ENCODE measurements at places on chromosomes 2 and 18.

DNA sequence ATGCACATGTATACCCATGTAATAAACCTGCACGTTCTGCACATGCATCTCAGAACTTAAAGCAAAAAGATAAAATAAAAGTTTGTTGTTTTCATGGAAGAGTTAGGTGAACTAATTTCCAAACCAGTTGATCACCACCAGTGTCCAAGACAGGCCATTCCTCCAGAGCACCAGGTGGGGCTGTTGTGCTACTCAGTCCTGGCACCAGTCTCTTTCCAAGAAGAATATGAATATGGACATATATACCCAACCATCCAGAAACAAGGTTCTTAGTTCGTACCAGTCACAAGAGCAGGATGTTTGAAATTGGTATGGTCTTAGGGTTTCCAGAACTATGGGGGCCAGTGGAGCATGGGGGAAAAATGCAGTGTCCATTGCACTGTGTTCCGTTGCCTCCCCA, 17.2 kb upstream of the TNP1 start:
- DNase-seq = no peak

GRCh38 chr2:229416116-229416694, 145.1 kb upstream of the PID1 start:
- DNase-seq = no peak

DNA sequence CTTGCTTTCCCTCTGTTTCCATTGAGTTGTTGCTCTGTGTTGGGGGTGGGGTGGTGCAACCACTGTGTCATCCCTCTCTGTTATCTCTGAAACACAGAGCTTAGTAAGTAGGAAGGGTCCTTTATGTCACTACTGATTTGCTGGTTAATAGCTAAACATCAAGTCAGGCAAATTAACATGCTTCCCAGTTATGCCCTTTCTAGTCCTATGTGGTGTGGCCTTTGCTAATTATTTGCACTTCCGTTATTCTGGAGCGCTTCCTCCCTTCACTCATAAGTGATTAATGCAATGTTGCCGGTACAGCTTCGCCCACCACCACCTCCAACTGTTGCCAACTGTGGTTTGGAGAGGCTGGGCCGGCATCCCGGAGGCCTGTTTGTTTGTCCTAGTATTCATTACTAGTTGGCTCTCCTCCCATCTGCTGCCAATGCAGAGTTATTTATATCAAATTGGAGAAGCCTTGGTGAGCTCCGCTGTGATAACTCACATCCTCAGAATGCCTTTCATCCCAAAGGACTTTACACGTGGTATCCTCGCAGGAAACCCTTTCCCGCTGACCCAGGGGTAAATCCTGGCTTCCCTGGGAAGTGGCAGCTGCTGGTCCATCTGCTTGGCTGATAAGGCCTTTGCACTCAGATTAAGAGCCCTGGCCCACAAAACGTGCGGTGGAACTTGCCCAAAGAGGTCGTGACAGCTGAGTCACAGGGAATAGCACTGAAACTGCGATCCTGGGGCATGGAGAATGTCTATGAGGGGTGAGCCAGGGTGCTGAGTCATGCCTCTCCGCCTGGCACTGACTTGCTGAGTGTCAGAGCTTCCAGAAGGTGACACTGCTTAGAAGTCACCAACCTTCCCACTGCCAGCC, 72.0 kb upstream of the ZCCHC2 start:
- peak; percentile 74 for DNase-seq

- peak; percentile 50 for DNase-seq
Measured at GRCh38 chr2:226115832-226116200, 683.8 kb downstream of the IRS1 start.

- no peak for DNase-seq
Measured at GRCh38 chr2:163887182-163887581, 151.4 kb upstream of the FIGN start.

GRCh38 chr2:43345391-43345813, 119.0 kb upstream of the ZFP36L2 start:
- no peak for DNase-seq
